ENCODE measurements at places on chromosomes 2 and 18.

- DNase-seq: no peak
Measured at GRCh38 chr2:126653109-126653508, 2.8 kb upstream of the GYPC start.

DNA sequence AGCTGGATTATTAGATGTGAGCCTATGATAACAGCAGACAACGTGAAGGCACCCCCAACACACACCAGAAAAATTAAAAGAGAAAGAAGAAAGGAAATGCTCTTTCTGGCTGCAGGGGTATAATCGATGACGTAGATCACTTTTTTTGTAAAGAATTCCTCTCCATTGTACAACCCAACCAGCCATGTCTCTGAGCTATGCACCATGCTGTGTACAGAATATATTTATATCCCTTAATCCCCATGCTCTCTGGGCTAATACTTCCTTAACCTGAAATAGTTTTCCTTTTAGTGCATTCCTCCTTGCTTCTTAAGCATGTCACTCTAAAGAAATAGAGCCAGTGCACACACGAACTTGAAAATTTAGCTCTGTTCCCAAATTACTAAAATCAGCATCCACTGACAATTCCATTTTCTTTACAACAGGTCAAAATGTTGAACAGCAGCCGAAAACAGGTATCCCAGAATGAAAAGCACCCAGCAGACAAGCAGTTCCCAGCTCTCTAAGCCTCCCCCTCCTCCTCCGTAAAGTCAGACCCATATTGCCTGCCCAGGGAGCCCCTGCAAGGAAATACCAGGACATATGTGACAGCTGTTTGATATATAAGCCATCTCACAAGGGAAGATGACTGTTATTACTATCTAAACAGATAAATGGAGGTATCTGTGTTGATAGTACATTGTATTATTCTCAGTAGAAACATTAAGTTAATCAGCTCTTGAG is 247.4 kb upstream of the RAB6C start:
- DNase-seq: no peak

GRCh38 chr2:39334529-39334928 is 90.8 kb upstream of the CDKL4 start:
- DNase-seq: no peak

GRCh38 chr2:223222397-223222796 is 170.4 kb downstream of the KCNE4 start:
- no peak for DNase-seq

- no peak for DNase-seq
Measured at GRCh38 chr2:70657246-70657645, 103.6 kb upstream of the TGFA start.

DNA sequence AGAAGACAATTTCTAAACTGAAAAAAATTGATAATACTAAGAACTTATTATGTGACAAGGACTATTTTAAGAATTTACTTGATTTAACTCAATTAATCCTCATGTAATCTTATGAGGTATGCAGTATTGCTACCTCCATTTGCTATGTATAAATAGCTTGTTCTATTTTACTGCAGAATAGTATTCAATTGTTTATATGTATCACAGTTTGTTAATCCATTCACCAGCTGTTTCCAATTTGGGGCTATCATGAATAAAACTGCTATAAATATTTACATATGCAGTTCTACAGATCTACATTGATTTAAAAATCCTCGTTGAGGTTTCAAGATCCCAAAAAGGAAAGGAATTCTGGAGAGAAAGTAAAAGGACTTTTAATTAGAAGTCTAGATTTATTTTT is 54.8 kb upstream of the DOCK10 start:
- DNase-seq: no peak

GRCh38 chr18:25332002-25332401 is 20.0 kb downstream of the ZNF521 start:
- no peak for DNase-seq

- DNase-seq: no peak
Measured at GRCh38 chr2:163341426-163341825, 394.4 kb downstream of the FIGN start.

- peak; percentile 72 for DNase-seq
Measured at GRCh38 chr18:63131106-63131958, 188.2 kb downstream of the BCL2 start.

DNA sequence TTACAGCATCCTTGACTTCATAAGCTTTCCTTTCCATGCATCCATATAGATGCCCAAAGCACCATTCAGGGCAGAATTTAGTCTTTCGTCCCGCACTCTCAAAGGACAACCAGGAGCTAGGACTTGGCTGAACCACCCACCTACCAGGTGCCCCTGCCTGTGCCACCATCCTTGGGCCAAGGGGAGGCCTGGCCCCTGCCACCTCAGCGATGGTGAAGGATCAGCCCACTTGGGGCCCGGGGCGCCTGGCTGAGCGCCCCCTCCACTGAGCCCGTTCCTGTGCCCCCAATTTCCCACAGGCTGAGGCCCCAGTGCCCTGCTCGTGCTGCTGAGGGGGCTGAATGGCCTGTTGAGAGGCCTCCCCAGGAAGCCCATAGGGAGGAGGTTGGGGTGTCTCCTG is 33.3 kb upstream of the ALPP start:
- no peak for DNase-seq

DNA sequence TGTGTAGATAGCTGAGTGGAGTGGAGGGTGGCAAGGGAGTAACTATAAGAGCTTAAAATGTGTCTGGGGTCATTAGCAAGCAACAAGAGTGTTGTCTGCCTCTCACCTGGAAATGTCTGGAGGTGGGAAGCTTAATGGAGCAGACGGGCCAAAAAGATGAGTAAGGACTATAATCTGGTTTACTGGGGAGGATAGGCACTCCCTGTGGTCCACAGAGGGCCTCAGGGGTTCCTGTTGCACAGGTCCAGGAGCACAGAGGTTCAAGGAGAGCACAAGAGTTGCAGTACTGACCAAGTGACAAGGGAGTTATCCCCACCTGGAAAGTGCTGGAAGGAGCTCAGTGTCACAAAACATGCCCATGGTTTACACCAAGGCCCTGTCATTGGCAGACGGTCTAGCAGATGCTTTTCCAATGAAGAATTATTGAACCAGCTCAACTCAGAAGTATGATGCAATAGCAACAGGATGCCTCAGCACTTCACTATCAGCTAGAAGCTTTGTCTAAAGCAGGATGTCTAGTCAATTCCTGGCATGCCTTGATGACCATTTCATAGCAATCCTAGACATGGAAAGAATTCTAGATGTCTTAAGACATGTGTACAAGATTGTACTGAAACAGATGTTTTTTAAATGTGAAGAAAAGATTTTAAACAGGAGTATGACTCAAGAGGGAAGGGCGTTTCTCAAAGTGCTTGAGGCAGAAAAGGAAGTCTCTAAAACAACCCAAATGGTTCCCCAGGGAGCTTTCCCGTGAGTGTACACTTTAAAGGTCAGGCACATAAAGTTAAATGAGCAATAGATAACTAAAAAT is 62.9 kb upstream of the SERPINE2 start:
- DNase-seq: peak; percentile 7

GRCh38 chr2:170467568-170468422 is 247.3 kb upstream of the SP5 start:
- no peak for DNase-seq

Data from activated CD4-positive, alpha-beta T cell treated with anti-CD3 and anti-CD28 coated beads, Interleukin-2, Interleukin-6, amounts not matched to agents 100 ng/mL and 50 ng/mL, durations not matched to agents 16 hours and 8 hours (primary cell).